ENCODE measurements at places on chromosomes 2 and 18. TPM values are rescaled to one million over a fixed set of nuclear protein-coding genes. Genes with fewer than 3 reads are reported as not detected.

The LYG2 gene
- total RNA-seq = not detected

The ANKRD62 gene
- total RNA-seq = not detected

The NTSR2 gene
- total RNA-seq = 0.44 TPM

The RASGRP3 gene
- 18.0 TPM for total RNA-seq

The C2orf80 gene
- total RNA-seq = not detected

The VIT gene
- 38.7 TPM for total RNA-seq

The HOXD12 gene
- not detected for total RNA-seq

The LAMA1 gene
- 34.4 TPM for total RNA-seq

The DSG4 gene
- not detected for total RNA-seq

The LOXHD1 gene
- 0.77 TPM for total RNA-seq

The SERPINB10 gene
- 1.3 TPM for total RNA-seq

The PRR30 gene
- not detected for total RNA-seq

The STRN gene
- total RNA-seq = 37.5 TPM

The FSIP2 gene
- total RNA-seq = 5.5 TPM

The C2orf66 gene
- 0.55 TPM for total RNA-seq

The C1QL2 gene
- 4.1 TPM for total RNA-seq

The DSG1 gene
- 8.5 TPM for total RNA-seq

Data from camera-type eye (tissue), 1 donor.